ENCODE measurements at places on chromosomes 1 and 21. TPM values are rescaled to one million over a fixed set of nuclear protein-coding genes. Genes with fewer than 3 reads are reported as not detected.

STPG1 gene
- total RNA-seq, result 15.5 TPM

ITLN1 gene
- 14.4 TPM for total RNA-seq

C1QC gene
- total RNA-seq, result 85.0 TPM

FCRLB gene
- total RNA-seq, result not detected

PADI4 gene
- not detected for total RNA-seq

APOBEC4 gene
- 0.85 TPM for total RNA-seq

GRCh38 chr1:114167226-114167625, 13.6 kb upstream of the SYT6 start:
- DNase-seq, result no peak

DNA sequence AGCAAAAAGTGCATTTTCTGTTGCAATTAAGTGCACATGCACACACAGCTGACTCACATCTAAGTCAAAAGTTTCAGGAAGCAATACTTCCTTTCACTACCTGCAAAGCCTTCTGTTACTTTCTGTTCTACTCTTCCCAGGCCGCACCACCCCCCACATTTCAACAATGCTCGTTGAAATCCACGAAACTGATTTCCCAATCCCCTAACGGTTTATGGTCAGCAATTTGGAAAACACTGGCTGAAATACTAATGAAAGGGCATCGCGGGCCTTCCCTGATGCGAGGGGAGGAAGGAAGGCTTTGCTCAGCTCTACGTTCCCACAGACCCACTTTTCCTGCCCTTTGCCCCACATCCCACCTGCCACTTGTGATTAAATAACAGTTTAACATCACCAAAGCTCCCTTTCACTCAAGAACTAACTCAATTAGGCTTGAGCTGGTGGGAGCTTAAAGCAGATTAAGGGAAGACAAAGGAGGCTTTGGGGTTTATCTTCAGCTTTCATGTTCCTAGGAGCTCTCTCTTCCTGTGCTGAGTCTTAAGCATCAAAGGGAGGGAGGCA, 243.2 kb upstream of the RAB4A start:
- DNase-seq, result no peak

DNA sequence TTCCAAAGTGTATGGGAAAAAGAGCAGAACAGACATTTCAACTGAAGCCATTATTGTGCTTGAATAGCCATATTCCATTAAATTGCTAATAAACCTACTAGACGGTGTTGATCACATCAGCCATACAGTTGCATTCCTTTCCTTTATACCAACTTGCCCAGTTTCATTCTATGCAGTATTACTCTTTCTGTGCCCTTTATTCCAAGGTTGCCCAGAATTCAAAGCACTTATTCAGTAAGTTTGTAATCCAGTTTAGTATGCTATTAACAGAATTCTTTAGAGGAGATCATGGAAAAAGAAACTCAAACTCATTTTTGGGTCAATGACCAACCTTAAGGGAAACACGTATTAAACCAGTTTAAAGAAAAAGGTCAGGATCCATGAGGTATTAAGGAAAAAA, 89.5 kb downstream of the DDAH1 start:
- no peak for DNase-seq

- no peak for DNase-seq
These were observed 940 bp downstream of the NES start for GRCh38 chr1:156676114-156676819.

- no peak for DNase-seq
These were observed 376.3 kb downstream of the AMY1C start for GRCh38 chr1:104125970-104126369.

GRCh38 chr1:235972311-235972689, 92.6 kb downstream of the NID1 start:
- no peak for DNase-seq

DNA sequence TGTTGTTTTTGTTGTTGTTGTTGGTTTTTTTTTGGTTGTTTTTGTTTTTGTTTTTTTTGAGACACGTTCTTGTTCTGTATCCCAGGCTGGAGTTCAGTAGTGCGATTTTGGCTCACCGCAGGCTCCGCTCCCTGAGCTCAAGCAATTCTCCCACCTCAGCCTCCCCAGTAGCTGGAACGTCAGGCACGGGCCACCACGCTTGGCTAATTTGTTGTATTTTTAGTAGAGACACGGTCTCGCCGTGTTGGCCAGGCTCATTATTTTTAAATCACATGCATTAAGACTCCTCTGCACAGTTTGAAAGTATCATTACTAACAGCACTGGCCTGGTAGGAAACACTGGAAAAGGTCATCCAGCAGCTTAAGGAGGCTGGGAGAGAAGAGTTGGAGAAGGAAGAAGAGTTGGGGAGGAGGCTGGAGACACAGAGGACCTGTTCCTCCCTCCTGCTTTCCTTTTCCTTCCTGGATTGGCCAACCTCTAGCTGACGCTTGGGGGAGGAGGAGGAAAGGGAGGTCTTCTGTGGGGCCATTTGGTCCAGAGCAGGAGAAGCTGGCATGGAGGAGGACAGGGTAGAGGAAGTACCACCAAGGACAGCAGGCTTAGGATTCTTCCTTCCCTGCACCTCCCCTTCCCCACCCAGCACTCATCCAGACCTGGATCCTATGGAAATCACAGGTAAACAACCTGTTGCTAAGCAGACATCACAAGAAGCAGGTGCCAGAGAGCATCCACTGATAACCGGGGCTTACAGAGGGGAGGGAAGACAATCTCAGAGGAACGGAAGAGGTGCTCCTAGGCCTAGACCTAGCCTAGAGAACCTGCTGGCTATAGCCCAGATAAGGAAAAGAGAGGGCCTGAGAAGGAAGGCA, 71.9 kb upstream of the GOLT1A start:
- no peak for DNase-seq

GRCh38 chr21:18677632-18678031, 274.0 kb upstream of the TMPRSS15 start:
- no peak for DNase-seq

DNA sequence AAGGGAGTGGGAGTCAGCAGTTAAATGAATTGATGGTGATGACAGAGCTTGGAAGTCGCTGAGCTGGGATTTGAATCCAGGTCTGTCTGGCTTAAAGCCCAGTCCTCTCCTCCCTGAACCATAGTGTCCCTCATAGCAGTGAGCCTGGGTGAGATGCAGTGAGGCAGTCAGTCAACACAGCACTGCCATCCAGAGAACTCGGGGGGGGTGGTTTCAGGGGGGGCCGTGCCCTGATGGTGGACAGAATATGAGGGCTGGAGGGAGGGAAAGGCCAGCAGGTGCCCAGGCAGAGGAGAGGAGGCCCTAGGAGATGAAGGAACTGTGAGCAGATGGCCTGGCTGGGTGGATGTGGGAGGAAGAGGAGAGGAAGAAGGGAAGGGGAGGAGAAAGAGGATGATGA, 405.6 kb downstream of the PTPRU start:
- peak; percentile 7 for DNase-seq

GRCh38 chr1:212291505-212292134, 6.4 kb downstream of the PPP2R5A start:
- DNase-seq, result no peak

DNA sequence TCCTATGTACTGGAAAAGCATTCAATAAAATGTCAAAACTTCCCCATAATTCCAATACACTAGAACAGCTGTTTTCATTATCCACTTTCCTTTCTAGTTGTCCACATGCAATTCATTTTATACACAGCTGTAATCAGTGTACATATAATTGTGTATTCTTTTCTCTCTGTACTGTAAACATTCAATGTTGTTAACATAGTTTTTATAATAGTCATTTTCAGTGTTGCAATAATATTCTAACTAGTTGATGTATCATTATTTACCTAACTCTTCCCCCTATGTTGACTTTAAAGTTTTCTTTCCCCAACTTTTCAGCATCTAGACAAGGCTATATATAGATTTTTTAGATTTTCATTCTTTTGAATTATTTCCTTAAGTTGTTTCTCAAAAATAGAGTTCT, 44.4 kb downstream of the DIPK1A start:
- DNase-seq, result no peak
